ENCODE measurements at places on chromosomes 16 and 17. TPM values are rescaled to one million over a fixed set of nuclear protein-coding genes. Genes with fewer than 3 reads are reported as not detected.

DNA sequence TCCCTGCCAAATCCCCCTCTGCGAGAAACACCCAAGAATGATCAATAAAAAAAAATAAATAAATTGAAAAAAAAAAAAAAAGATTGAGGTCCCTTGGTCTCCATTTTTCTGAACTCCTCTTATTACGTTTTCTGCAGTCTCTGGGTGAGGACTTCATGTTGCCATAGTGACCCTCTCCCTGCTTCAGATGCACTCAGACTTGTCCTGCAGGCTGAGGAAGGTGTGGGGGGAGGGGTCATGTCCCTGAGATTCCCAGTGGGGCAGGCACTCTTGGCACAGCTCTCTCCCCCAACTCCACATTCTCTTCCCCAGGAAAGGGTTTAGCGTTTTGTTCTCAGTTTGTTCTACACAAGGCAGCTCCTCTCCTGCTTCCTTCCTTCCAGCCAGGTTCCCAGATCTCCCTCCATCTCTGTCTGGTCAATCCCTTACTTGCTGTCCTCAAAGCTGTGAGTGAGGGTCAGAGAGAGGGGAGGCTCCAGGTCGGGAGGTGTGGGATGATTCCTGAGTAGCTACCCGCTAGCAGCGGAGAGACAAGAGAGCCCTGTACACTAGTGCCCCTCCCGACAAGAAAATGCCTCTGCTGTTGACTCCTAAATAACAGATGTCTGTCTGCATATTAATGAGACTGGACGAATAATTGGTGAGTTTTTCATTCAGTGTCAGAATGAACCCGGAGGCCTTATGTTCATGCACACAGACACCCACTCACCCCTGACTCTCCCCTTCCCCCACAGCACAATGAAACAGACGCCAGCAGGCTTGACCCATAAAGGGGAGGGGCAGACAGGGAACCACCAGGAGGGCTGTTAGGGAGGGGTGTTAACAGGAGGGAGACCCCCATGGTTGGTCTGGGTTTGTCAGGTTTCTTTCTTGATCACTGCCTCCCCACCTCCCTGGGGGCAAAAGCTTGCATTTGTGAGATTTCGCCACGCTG lies 9.2 kb downstream of the RND2 start:
- DNase-seq = no peak

DNA sequence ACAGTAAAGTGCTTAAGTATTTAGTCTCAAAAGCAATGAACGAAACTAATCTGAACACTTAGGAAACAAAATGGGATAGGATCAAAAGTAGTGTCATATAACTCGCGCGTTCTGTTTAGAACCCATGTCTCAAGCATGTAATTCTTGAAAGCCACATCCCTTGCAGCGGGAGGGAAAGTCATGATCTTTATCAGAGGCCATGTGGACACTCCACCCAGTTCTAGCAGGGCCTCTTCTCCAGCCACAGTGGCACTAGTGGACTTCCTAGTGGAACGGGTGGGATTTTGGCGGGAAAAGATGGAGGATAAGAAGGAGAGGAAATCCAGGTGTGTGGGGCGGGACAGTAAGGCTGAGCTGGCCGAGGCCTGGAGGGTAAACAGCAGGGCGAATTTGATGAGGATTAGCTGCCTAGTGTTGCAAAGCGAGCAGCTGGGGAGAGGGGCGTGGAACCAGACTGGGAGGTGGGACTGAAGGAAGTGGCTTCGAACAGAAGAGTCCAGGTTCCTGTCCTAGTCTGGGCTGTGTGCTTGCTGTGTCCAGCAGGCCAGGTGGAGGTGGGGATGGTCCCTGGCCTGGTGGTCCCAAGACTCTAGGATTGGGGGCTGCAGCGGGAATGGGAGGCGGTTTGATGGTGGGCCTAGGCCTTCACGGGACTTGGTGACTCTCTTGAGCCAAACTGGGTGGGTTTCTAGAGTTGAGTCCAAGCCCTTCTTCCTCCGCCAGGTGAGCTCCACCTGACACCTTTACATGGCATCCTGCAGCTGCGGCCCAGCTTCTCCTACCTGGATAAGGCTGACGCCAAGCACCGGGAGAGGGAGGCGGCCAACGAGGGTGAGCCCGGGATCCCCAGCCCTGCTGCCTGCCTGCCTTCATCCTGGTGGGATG lies 15.9 kb downstream of the POLR3E start:
- DNase-seq = no peak

Gene SHCBP1
- 12.3 TPM for polyA plus RNA-seq

Gene PRSS8
- not detected for polyA plus RNA-seq

Gene SLC35G6
- not detected for polyA plus RNA-seq

- no peak for DNase-seq
Measured at GRCh38 chr16:86497551-86498021, 12.7 kb upstream of the FOXF1 start.

- no peak for DNase-seq
Measured at GRCh38 chr16:82135844-82136243, 34.2 kb downstream of the MPHOSPH6 start.

Gene KRTAP4-5
- polyA plus RNA-seq = not detected

DNA sequence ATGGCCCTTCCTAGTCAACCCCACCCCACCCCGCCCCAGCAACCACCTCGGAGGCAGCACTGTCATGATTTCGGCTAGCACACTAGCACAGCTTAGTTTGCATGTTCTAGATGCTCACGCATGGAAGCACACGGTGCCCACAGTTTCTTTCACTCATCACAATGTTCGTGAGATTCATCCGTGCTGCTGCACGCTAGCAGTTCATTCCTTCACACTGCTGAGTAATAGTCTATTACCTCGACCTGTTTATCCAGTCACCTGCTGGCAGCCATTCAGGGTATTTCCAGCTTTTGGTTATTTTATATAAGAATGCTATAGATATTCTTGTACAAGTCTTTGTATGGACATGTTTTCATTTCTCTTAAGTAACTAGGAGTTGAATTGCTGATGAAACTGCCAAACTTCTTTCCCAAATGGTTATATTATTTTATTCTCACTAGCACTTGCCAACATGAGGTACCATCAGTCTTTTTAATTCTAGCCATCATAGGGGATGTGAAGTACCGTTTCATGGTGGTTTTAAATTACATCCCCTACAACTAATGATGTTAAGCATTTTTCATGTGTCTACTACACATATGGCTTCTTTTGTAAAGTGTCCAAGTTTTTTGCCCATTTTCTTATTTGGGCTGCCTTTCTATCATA lies 75.7 kb downstream of the CYTH1 start:
- no peak for DNase-seq

All from AG04450 (cell line).